Esophagus mucosa (tissue), 1 donor: ENCODE measurements at places on chromosomes 5 and 9. TPM values are rescaled to one million over a fixed set of nuclear protein-coding genes. Genes with fewer than 3 reads are reported as not detected.

DNA sequence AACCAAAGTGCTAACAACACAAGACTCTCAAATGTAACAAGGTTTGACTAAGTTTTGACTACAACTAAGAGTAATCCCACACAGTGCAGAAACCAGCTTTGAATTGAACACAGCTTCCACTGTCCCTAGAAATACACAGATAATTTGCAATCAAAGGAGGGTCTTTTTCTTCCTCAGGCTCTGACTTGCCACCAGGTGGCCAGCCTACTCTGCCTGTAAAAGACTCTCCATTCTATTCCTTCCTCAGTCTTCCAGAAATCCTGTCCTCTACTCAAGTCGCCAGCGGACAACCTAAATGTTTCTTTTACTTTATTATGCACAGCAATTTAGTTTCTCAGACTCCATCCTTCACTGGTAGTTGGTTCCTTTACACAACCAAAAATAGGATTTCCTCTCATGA is 32.2 kb upstream of the MCTP1 start:
- ATAC-seq: no peak

- ATAC-seq: no peak
Observed at GRCh38 chr9:13360188-13360587, 80.7 kb upstream of the MPDZ start.

F2RL1 gene
- 12.0 TPM for total RNA-seq

DNA sequence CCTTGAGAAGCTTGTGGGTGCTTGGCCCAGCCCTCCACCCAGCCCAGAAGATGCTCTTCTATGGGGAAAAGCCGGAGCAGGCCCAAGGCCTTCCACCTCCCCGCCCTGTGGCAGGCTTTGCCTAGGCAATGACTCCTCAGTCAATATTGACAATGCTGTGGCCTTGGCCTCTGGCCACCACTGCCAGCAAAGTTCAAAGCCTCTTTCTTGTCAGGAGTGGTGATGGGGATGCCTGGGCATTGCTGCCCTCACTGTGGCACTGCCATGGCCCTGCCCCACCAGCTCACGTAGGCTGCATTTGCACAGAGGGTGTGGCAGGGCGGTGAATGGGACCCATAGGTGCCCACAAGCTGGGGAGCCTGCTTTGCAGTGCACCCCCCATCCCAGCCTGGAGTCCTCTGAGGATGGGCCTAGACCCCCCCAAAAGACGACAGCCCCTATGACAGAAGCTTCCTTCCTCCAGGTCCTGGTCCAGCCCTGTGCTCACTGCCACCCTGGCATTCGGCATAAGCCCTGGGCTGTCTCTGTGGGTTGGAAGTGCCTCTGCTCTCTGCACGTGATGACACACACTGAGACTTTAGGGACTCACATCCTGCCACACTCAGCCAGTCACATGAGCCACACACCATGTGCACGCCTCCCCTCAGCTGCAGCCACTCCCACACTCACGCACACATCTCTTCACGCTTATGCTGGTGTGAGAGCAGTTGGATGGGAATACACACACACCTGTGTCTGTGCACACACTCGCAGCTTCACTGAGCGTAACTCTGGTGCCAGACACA is 31.1 kb downstream of the MORN5 start:
- ATAC-seq: peak; percentile 82

DNA sequence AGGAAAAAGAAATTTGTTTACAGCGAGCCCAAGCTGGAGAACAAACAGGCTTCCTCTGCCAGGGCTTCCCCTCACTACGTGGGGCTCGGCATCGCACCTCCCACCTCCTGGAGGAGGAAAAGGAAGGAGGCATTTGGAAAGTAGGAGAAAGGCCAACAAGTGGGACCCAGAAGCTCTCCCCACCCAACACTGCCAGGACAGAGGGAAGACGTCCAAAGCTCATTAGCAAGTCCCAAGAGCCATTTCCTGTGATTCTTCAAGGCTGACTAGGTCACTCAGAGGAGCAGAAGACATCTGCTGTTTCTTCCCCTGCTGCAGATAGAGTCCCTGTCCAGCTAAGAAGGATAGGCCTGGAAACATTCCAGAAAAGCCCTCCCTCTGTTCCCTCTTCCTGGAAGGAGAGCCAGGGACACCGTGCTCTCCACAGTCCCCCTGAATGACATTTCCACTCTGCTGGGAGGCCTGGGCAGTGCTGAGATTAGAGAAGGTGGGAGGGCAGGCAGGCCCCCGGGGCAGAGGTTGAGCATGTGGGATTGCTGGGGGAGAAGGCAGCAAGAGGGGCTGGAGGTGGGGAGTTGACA is 57.0 kb upstream of the NEURL1B start:
- ATAC-seq: peak; percentile 40

FABP6 gene
- total RNA-seq: 3.1 TPM

- ATAC-seq: no peak
Observed at GRCh38 chr5:39340506-39340905, 23.8 kb downstream of the C9 start.

ANKRD18A gene
- 3.0 TPM for total RNA-seq

DNA sequence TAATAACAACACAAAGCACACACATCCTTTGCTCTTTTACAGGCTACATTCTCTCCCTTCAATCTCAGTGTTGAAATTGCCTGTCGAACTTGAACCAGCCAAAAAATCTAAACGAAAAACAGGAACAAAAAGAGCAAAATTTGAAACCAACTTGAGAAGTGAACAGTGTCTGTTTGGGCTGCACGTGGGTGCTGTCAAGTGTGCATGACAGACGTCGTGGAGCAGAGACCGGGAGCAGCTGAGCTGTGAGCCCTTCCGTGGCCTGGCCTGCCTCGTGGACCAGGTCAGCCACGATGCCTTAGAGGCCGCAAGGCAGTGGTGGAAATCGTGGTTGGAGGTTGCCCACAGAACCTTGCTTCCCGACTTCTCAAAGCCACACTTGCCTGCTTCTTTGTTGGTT is 34.8 kb upstream of the DENND1A start:
- ATAC-seq: no peak

DNA sequence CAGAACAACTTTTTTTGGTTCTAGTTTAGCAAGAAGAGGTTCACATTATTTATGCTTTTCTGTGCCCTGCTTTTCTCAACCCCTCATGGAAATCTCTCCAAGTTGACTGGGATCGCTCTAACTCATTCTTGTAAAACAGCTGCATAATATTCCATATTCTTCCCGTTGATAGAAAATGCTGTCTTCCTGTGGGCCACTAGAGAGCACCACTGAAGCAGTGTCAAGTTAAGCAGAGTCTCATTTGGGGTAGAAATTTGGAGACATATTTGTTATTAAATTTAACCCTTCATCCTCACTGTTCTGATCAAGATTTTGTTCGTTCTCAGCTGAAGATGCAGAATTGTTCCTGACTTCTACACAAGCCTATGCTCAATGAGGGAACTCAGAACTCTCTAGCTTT is 140.1 kb downstream of the CEMIP2 start:
- no peak for ATAC-seq

DNA sequence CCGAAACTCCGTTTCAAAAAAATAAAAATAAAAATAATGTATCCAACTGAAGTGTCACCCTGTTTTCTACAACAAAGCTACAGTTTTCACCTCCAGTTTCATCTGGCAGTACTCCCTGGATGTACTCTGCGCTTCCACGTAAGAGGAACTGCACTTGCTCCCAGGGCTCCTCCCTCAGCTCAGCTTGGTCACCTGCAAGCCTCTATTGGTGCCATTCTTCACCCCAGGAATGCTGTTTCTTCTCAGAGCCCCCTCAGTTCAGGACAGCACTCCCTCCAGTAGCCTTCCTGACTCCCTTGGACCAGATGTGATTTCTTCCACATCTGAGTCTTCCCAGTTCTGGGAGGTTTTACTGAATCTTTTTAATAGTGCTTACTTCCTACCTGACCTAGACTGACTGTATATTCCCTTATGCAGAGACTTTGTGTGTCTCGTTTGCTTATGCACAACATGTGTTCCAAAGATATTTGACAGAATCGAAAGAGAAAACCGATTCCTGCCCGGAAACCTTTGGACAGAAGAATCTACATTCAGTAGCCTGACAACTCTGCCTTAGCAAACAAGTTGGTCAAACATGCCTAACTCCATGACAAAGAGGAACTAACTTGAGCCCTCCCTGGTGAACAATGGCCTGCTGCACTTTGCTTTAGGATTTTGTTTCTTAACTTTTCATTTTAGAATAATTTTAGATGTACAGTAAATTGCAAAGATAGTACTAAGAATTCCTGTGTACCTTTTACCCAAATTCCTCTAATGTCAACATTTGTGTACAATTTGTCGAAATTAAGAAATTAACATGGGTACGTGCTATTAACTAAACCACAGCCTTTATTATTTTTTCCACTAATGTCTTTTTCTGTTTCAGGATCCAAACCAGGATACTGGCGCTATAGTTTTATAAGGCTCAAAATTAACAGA is 814 bp downstream of the CCDC125 start:
- ATAC-seq: peak; percentile 19

DNA sequence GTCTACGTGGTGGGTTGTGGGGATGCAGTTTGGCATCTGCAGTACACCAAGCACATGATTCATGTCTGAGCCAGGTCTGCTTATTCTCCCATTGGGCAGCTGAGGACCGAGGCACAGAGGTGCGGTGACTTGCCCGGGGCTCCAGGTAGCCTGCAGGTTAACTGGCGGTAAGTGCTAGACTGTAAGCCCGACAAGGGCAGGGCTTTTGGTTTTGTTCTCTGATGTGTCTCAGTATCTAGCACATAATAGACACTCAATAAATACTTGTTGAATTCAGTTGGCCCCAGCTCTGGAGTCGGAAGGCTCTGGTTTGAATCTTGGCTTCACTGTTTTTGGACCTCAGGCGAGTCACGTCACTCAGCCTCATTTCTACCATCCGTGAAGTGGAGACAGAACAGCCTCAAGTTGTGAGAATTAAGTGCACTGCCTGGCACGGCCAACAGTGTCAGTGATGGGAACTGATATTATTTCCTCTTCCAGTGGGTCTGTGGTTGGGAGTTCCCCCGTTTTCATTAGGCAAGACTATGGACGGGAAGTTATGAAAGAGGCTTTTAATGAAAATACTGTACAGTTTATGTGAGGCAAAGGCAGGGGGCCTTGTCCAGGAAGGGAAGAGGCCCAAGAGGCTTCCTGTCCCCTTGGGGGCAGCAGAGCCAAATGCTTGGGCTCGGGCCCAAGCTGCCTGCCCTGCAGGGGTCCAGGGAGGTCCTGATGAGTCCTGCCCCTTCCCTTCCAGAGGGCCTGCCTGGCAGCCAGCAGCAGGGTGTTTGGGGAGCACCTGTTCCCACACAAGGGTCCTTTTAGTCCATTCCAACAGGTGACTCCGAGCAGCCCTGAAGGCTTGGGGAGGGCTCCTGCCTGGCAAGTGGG is 3.3 kb downstream of the PRELID1 start:
- ATAC-seq: no peak

INSL6 gene
- total RNA-seq: not detected

DNA sequence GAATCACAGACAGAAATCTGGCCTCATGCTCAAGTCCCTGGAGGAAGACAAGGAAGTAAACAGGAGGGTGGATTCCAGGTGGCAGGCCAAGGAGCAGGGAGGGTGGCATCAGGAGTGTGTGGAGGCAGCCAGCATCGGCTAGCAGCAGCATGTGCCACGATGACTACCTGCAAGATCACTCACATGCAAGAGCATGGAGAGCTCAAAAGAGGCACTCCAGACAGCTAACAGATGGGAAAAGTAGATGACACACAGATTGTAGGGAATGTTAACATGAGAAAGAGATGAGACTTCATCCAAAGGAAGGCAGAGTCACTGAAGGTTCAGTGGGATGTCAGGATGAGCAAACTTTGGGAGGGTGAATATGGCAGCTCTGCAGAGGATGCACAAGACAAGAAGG is 104.3 kb downstream of the SEMA5A start:
- peak; percentile 66 for ATAC-seq

DNA sequence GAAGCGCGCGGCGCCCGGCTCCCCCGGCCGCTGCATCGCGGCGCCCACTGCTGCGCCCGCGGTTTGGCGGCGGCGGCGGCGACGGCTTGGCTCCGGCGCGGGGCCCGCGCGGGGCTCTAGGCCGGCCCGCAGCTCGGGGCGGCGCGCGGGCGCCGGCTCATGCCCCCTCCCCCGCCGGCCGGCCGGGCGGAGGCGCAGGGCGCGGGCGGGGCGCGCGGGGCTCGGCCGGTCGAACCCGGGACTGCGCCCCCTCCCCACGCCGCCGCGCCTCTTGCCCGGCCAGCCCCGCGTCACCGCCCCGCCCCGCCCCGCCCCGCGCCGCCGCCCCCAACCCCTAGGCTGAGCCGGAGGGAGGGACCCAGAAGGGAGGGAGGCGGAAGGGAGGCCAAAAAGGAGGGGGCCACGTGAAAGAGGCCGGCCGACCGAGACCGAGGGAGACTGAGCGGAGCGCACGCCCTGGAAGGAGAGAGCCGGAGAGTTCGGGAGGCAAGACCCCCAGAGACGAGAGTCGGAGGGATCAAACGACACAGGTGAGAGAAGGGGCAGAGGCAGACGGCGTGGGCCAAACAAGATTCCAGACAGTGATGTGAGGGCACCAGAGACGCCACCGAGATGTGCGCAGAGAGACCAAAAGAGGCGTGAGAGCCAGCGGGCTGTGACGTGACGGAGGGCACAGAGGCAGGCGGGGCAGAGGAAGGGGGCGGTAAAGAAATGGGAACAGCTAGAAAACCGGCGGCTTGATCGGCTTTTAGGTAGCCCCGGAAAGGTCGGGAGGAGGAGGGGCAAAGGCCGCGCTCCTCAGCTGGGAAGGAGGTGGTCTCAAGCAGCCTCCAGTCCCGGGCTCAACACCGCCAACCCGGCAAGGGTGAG is at the start of gene BARX1:
Gene BARX1, minus strand, starts transcription at position 245 of the 870 bp plus-strand sequence. Its CDS starts 209 bp downstream, at position 36.
- no peak for ATAC-seq

PCA3 gene
- total RNA-seq: not detected
